ENCODE measurements at places on chromosomes 7 and 10. TPM values are rescaled to one million over a fixed set of nuclear protein-coding genes. Genes with fewer than 3 reads are reported as not detected.

NODAL gene
- polyA plus RNA-seq: not detected

CPN1 gene
- polyA plus RNA-seq: not detected

OR9A2 gene
- polyA plus RNA-seq: not detected

RADIL gene
- polyA plus RNA-seq: 1.2 TPM

HKDC1 gene
- polyA plus RNA-seq: 0.18 TPM

DNA sequence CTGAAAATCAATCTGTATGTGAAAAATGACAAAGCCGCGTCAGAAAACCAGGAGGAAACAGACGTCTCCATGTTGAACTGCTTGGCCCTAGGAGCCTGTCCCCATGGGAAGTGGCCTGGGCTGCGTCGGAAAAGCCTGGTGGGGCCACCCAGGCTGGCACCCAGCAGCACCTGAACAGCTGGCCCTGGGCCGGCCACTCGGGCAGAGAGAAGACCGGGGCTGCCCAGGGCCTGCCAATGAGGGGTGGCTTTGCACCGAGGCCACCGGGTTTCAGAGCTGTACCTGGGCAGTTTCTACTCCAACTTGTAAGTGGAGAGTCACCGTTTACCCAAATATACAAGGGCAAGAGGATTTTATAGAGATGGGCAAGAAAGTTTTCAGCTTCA is 1.1 kb upstream of the FUOM start:
- no peak for DNase-seq

GRCh38 chr7:18177815-18178660 is 150.4 kb upstream of the PRPS1L1 start:
- DNase-seq: no peak

DNA sequence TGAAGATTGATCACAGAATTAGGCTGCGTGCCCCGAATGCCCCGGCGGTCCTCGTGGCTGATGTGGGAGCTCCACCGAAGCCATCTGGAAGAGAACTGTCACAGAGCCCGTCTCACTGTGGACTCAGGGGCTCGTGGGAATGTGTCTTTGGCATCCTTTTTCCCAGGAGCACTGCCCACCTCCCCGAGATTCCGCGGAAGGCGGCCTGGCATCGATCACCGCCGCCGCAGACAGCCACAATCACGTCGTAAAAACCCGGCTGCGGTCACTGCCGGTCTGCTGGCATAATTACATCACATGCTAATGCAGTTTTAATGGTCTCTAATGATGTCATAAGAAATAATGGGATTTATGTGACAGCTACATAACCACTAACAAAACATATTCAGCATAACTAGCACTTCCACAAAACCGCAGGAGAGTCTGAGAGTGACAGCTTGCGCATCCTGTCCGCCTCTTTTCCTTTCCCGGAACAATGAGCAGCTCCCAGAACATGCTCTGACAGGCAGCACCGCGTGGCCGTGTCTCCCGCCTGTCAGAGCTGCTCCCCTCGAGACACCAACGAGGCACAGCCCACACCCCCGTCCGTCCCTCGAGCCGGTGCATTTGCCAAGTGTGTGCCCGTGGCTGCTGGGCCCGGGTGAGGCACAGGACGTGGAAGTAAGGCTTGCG is 490.0 kb downstream of the PTPRN2 start:
- no peak for DNase-seq

DNA sequence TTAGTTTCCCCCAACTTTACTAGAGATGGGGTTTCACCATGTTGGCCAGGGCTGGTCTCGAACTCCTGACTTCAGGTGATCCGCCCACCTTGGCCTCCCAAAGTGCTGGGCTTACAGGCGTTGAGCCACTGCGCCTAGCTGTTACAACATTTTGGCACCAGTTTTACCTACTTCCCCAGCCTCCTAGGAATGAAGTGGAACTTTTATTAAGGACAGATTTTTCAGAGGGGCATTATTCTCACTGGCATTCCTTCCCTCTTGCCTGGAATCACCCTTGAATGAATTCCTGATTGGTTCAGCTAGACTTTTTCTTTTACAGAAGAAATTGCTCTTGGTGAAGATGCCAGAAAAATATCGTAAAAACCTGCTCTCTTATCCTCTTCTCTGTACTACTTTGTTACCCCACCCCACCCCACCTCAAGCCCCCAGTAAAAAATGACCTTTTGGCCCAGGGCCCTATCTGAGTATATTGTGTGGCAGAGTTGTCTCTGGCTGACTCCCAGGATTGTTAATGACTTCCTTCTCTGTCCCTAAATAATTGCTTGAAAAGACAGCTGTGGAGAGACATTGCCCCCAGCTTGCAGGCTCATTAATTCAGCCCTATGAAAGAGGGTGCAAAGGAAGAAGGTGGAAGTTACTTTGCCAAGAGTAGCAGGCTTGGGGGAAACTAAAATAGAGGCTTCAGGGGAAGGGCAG is 189.6 kb downstream of the AUTS2 start:
- no peak for DNase-seq
